Psoas muscle (tissue), 8 donors: ENCODE measurements at places on chromosomes 1 and 21. TPM values are rescaled to one million over a fixed set of nuclear protein-coding genes. Genes with fewer than 3 reads are reported as not detected.
A peak's percentile ranks its signal among the peaks of the same experiment; 100 is the strongest.

GRCh38 chr1:64900916-64901315 lies 65.4 kb downstream of the JAK1 start:
- peaks cover 47% of the 10 kb centered on the region for H3K4me1 ChIP-seq
- peak overlapping the region; percentile 11 for H3K27ac ChIP-seq
- H3K27me3 ChIP-seq: no peaks in the 10 kb centered on the region
- no peak for DNase-seq

DNA sequence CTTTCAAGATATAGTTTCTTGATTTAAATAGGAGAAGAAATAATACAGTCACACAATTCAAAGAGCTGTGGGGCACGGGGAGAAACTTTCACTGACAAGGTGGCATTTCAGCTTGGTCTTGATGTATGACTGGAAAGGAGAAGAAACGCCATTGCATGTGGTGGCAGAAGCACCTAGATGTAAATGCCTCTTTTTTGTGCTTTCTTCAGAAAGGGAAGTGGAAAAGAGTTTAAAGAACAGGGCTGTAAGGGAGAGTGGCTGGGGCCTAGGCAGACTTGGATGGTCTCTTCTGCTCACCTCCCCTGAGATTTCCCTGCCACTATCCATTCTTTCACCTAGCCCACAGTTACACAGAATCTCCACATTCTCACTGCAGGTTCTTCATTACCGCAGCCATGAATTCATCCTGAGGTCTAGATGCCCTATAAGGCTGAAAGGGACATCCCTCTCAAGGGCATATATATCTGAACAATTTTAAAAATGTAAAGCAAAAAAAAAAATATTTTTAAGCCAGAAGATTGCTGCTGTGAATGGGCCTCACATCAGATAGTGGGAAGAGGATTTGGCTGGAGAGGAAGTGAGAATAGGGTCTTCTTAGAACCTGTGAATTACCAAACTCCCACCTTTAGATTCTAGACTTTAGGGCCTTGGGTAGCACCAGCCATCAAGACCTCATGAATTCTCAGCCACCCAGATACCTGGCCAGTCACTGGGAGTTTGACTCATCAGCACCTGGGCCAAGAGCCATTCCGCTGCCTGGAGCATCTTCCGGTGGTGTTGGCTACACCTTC lies 23.4 kb downstream of the CACNA1E start:
- no peak for DNase-seq
- H3K27me3 ChIP-seq: peaks cover 4% of the 10 kb centered on the region
- no peak overlapping the region for H3K27ac ChIP-seq
- no peaks in the 10 kb centered on the region for H3K4me1 ChIP-seq

DNA sequence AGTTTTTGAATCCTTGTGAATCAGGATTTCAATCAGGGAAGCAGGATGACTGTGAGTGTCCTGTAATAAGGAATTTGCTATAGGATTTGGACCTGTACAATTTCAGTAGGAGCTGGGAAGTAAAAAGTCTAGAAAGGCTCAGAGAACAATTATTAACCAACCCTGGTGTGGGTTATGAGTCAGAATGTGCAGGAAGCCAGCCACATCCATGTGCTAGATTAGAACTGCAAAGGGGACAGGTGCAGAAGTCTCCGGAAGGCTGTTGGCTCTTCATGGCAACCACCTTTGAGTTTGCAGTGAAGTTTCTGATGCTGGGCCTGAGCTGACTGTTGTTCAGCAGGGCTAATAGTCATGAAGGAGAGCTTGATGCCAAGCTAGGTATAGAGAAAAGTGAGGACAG lies 70.7 kb downstream of the SPATA46 start:
- H3K27ac ChIP-seq: no peak overlapping the region
- H3K36me3 ChIP-seq: no peaks in the 10 kb centered on the region
- H3K4me3 ChIP-seq: no peak overlapping the region
- H3K4me1 ChIP-seq: no peaks in the 10 kb centered on the region
- H3K27me3 ChIP-seq: no peaks in the 10 kb centered on the region

- H3K27ac ChIP-seq: no peak overlapping the region
- no peaks in the 10 kb centered on the region for H3K27me3 ChIP-seq
- H3K4me3 ChIP-seq: no peak overlapping the region
- no peaks in the 10 kb centered on the region for H3K36me3 ChIP-seq
- H3K4me1 ChIP-seq: peaks cover 3% of the 10 kb centered on the region
Measured at GRCh38 chr1:156583821-156584622, 4.5 kb downstream of the TTC24 start.

DNA sequence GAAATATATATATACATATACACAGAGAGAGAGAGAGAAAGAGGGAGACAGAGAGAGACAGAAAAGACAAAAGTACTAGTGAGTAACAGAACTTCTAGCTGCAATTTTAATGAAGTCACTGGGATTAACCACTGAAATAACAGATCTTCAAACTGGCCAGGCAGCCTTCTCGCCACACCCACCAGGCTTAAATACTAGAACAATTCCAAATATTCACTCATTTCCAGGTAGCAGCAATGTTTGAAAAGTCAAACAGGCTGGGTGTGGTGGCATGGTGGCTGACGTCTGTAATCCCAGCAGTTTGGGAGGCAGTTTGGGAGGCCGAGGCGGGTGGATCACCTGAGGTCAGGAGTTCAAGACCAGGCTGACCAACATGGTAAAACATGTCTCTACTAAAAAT lies 5.2 kb downstream of the PRDX1 start:
- peaks cover 17% of the 10 kb centered on the region for H3K4me1 ChIP-seq
- no peak overlapping the region for H3K27ac ChIP-seq
- H3K27me3 ChIP-seq: no peaks in the 10 kb centered on the region
- H3K36me3 ChIP-seq: peaks cover 32% of the 10 kb centered on the region
- no peak for DNase-seq
- no peak overlapping the region for H3K4me3 ChIP-seq

Gene GFI1
- not detected for total RNA-seq

Gene ZNF644
- 35.6 TPM for total RNA-seq
